ENCODE measurements at places on chromosomes 7 and 10.

DNA sequence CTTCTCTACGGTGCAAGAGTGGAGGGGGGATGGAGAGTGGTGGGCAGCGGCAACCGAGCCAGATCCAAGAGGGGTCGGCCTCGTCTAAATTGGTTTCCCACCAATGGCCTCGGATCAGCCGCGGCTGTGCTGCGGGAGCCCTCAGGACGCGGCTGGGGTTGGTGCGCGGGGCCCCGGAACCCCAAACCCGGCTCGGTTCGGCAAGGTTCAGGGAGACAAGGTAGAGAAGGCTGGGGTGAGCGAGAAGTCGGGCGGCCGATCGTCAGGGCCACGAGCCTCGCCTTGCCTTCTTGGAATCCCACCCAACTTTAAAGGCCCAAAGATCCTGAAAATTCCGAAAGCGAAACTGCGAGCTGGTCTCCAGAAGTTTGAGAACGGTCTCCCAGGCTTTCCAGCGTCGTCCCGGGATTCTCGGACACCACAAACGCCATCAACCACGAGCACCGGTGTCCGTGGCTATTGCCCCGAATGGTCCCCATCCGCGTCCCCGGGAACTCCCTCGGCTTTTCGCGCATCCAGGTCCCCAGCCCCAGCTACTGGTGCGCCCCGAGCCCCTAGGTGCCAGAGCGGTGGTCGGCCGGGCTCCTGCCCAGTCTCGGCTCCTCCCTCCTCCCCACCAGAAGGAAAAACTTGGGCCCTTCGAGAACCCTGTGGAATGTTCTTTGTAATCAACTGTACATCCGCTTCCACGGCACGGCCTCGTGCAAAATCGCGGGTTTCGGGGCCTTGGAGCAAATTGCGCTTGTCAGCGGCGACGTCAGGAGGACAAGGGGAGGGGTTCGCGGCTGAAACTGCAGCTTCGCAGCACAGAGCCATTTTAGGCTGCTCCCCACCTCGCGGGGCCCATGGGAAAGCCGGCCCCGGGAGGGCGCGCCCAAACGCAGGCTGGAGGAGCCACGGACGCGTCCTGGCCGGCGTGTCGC, 3.2 kb downstream of the SFMBT2 start:
- no peak for DNase-seq

- DNase-seq, result no peak
Observed at GRCh38 chr7:21172800-21173199, 255.1 kb upstream of the SP4 start.

DNA sequence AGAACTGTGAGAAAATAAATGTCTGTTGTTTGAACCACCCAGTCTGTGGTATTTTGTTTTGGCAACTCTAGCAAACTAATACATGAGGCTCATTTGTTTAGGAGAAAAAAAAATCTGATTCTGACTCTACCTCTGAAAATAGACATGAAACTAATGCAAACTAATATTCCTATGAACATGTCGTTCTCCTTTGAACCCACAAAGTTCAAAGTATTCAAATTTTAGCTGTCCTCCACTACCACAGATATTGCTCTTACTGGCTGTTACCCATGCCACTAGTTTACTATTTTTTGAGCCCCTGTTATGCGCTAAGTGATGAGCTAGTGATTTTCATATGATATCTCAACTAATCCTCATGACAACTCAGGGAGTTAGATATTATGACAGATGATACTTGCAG, 58.8 kb upstream of the ZNF804B start:
- DNase-seq, result no peak

DNA sequence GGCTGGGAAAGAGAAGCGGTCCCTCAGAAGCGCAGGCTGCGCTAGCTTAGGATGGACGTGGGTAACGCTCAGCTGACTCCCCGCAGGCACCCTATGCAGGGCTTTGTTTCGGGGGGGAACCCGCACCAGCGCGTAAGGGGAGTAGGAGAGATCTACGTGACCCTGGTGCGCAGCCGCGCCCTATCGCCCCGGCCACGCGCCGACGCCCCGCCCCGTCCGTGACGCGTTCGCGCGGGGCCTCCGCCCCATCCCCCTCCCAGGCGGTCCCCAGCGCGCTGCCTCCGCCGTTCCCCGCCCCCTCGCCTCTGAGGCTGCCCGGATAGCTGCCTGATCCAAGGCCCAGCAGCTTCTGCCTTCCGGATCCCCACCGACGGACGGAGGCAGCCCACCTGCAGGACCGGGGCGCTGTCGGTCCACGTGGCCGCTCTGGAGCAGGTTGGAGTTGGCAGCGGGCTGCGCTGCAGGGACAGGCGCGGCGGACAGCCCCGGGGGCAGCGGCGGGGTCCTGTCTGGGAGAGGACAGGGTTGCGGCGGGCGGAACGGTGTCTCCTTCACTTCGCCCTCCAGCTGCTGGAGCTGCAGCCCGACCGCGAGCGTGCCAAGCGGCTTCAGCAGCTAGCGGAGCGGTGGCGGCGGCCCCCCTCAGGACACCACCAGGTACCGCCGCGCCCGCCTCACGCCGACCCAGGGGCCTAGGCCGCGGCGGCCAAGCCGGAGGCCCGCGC, at the start of gene VDAC2:
Gene VDAC2, plus strand, starts transcription at position 515 of the 725 bp plus-strand sequence. CDS start 363 bp downstream, outside the sequence.
- peak; percentile 57 for DNase-seq

- no peak for DNase-seq
Observed at GRCh38 chr7:135978624-135979023, 1.5 kb upstream of the MTPN start.
